ENCODE measurements at places on chromosomes 5 and 9. TPM values are rescaled to one million over a fixed set of nuclear protein-coding genes. Genes with fewer than 3 reads are reported as not detected.

Gene NIPAL4
- total RNA-seq: 0.93 TPM

Gene PCDHGB4
- total RNA-seq: 14.6 TPM

Gene MARCHF11
- total RNA-seq: not detected

Gene PRSS3
- 3.3 TPM for total RNA-seq

Gene TOPORS
- 16.1 TPM for total RNA-seq

Gene IFNA14
- not detected for total RNA-seq

Gene FLT4
- total RNA-seq: 2.8 TPM

Gene PCSK5
- 6.0 TPM for total RNA-seq

Gene HTR1A
- total RNA-seq: not detected

Gene AK1
- 53.7 TPM for total RNA-seq

Gene GFRA3
- total RNA-seq: not detected

Gene SMIM32
- not detected for total RNA-seq

Gene NTRK2
- total RNA-seq: 1.2 TPM

Gene EGFL7
- total RNA-seq: 35.9 TPM

Gene KCNIP1
- not detected for total RNA-seq

Gene PHF24
- 0.06 TPM for total RNA-seq

Gene TEX48
- not detected for total RNA-seq

Gene MEIKIN
- total RNA-seq: not detected

Gene OR1Q1
- not detected for total RNA-seq

Gene CAMK4
- 0.44 TPM for total RNA-seq

Gene DIRAS2
- 1.1 TPM for total RNA-seq

Gene BTNL9
- total RNA-seq: 0.19 TPM

Gene NFX1
- total RNA-seq: 20.3 TPM

Gene KCNV2
- total RNA-seq: not detected

Gene ABCA1
- 32.9 TPM for total RNA-seq

Gene PLK2
- total RNA-seq: 357 TPM

Gene TTC33
- 7.3 TPM for total RNA-seq

Gene GABRA6
- not detected for total RNA-seq

Gene NEURL1B
- 9.1 TPM for total RNA-seq

Gene ECM2
- total RNA-seq: 39.1 TPM

Gene TAS2R1
- total RNA-seq: not detected

Gene TLE4
- 14.2 TPM for total RNA-seq

Gene SLC36A2
- not detected for total RNA-seq

Gene PCSK1
- total RNA-seq: 17.7 TPM

Gene GARIN3
- total RNA-seq: not detected

Gene ANKRD20A1
- not detected for total RNA-seq

Gene NR3C1
- 31.5 TPM for total RNA-seq

Gene ZNF879
- 1.4 TPM for total RNA-seq

Gene FOXD4L6
- total RNA-seq: not detected
